Stimulated activated CD8-positive, alpha-beta memory T cell treated with anti-CD3 and anti-CD28 coated beads, Interleukin-4, amount 100 ng/mL, for 1 hour (primary cell): ENCODE measurements at places on chromosomes 1 and 21.

DNA sequence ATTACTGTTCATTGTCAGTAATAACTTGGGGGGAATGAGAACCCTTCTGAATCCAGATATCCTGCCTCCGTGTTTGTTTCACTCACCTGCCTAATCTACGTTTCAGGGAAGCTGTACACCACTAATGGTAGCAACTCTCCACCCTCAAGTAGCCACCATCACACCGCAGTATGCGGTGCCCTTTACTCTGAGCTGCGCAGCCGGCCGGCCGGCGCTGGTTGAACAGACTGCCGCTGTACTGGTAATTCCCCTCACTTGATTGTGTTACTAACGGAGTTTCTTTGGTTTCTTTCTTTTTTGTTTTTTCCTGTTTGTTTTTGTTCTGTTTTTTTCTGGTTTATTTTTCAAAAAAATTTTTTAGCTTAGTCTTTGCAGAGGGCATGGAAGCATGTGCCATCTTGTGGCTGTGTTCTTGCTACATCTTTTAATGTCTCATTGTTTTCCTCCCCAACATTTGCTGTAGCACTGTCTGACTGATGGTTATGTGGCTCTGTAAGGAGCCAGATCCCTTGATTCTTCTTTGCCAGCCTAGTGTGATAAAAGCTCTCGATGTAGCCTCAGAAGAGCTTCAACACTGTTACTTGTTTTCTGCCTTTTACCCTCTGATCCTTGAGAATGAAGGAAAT lies 15.9 kb upstream of the OLFML3 start:
- no peak for DNase-seq

- no peak for DNase-seq
Observed at GRCh38 chr1:13616234-13616633, 32.6 kb downstream of the PDPN start.

DNA sequence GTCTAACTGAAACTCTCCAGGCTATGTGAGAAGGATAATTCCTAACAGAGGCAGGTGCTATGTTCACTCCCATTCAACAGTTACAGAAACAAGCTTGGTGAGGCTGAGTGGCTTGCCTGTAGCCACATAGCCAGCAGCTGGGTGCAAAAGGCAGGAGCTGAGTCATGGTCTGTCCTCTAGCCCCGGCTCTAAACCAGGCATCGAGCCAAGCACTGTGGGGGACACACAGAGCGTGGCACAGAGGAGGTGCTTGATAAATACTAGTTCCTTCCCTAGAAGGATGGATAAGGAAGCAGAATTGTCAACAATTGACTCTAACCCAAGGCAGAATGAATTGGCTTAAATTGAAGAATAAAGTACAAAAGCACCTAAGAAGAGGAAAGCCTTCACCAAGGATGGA lies 10.4 kb upstream of the KCNA2 start:
- DNase-seq = no peak

GRCh38 chr1:6899621-6900020 lies 114.4 kb downstream of the CAMTA1 start:
- no peak for DNase-seq

DNA sequence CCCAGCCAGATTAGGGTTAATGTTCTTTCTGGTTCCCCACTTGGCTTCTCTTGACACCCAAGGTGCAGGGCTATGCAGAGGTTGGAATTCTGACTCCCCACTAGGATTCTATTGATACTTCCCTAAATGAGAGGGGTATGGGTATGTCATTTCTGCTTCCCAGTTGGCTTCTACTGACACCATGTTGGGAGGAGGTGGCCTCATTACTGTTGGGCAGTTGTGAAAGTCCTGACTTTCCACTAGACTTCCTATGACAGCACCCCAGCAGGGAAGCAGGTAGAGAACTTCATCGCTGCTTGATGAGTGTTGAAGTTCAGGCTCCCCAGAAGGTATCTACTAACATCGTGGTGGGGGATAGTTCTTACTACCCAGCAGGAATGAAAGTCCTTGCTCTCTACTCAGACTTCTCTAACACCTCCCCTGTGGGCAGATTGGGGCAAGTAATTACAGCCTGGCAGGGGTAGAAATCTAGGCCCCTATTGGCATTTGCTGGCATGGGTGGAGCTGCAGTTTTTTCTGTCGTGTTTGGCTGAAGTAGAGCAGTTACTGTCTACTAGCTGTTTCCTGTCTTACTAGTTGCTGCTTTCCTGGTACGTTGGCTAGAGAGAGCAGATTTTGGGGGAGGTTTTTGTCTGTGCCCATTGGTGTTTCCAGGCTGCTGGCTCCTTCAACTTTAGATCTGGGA lies 41.5 kb downstream of the ZYG11B start:
- DNase-seq = no peak

GRCh38 chr1:208105756-208106155 lies 138.4 kb downstream of the PLXNA2 start:
- DNase-seq = no peak

DNA sequence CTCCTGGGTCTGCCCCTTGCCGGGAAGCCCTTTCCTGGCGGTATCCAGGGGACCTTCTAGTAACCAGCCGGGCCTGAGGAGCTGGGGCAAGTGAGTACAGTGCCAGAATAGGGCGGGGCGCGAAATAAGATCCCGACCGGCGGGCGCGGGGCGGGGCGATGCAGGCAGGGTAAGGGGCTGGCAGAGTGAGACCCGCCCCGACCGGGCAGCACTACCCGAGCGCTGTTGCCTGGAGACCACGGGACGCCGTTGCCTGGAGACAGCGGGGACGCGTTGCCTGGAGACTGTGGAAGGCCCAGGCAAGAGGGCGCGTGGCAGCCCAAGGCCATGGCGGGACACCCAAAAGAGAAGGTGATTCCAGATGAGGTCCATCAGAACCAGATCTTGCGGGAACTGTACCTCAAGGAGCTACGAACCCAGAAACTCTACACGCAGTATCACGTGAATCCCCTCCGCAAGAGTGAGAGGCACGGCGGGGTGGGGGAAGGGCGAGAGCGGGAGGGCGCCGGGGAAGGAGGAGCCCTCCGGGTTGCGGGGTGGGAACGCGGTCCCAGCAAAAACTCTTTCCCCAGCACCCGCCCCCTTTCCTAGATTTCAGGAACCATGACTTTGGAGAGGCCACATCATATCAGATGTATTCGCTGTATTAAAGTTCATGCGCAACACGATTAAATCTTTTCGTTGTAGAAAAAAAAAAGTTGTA lies 24.3 kb downstream of the EBNA1BP2 start:
- no peak for DNase-seq

GRCh38 chr1:39827201-39827600 lies 38.5 kb upstream of the BMP8B start:
- no peak for DNase-seq

DNA sequence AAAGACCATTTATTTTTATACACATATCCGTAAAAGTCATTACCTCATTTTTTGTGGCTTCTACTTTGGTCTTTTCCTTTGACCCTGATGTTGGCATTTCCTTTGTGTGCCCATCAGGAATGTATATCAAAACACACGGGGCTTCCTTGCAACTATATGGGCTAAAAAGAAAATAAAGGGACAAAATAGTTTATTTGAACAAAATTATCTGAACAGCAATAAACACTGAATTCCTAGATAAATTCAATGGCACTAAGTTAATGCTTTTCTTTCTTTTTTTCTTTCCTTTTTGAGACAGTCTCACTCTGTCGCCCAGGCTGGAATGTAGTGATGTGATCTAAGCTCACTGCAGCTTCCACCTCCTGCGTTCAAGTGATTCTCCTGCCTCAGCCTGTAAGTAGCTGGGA lies 45.2 kb downstream of the EPRS1 start:
- no peak for DNase-seq

DNA sequence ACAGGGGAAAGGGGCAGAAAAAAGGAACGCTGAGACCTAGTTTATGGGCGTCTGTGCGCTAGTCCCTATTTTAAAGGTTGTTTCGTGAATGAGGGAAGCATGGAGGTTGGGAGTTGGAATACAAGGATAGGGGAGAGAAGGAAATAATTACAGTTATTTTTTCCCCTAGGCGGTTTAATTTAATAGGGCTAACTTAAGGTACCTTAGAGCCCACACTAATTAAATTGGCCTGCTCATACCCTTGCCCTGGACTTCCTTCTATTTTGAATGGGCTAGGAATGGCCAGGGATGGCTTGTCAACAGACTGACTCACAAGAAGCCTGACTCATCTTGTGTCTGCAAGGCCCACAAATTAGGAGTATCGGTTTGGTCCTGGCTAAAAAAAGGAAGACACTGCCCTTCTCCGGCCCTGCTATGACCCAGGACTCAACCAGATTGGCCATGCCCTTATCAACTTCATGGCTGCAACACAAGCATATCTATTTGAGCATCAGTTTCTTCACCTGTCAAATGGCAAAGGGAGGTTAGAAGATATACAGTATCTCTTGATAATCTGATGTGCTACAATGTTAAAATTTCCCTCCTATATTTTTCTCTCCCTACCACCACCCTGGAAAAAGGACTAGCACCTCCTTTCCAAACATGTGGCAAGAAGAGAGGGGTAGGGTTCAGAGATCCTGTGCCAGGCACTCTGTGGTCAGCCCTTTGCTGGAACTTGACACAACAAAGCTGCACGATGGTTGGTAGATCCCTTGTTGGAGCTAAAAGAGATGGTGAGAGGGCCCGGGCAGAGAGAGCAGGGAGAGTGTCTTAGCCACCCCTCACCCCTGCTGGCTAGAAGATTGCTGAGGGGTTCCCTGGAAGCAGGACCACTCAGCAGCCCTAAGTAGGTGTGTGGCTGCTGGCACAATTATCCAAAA lies 2.2 kb upstream of the SSBP3 start:
- no peak for DNase-seq

DNA sequence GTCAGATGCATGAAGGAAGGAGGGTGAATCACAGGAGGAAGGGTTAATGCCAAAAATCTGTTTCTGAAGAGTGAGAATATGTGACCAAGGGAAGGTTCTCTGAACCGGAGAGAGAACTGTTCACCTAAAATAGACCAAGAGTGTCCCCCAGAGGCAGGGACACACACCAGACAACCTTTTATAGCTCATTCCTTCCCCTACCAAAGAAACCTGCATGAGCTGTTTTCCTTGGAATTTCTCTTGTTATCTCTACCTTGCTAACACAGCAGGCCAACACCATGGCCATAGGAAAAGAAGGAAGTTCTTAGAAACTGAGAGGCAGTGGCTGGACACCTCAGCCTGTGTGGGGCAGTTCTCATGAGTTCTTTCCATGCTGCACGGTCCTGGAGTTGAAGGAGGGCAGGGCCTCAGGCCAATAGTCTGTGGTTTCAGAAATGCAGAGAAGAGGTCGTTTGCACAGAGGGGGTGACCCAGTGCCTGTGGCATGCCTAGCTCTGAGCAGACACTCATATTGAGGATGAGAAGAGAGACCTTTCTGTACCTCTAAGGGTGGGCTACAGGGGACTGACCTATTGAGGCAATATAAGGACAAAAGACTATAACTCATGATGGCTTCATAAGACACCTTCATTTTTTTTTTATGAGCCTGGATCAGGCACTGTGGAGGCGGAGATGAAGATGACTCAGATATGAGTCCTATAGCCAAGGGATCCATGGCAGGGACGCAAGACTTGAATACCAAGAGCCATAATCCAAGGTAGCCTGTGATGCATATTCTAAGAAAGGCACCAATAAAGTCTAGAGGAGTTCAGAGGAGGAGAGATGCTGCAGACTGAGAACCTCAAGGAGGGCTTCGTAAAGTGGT lies 39.4 kb downstream of the IGFN1 start:
- no peak for DNase-seq

DNA sequence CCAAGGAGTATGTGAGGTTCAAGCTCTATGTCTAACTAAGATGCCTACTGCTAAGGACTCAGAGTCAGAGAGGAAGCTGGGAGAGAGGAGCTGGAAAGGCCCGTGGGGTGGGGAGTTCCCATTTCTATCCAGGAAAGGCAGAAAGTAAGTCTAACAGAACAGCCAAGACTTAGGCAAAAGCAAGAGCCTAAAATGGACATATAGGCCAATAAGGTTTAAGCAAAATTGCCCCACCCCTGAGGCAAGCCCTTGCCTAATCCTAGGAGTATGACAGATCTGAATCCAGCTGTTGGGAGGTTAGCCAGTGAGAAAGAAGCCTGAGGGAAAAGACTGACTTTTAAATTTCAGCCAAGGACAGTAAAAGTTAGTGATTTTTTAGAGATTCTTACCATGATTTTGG lies 1.6 kb upstream of the KLHDC9 start:
- no peak for DNase-seq

GRCh38 chr1:41444785-41445184 lies 39.7 kb downstream of the EDN2 start:
- no peak for DNase-seq

- DNase-seq = peak; percentile 59
Observed at GRCh38 chr21:45228171-45228641, 59.5 kb downstream of the POFUT2 start.

GRCh38 chr1:225651376-225651871 lies 1.5 kb downstream of the ENAH start:
- no peak for DNase-seq

GRCh38 chr1:78370779-78371482 lies 119.8 kb upstream of the PTGFR start:
- no peak for DNase-seq

DNA sequence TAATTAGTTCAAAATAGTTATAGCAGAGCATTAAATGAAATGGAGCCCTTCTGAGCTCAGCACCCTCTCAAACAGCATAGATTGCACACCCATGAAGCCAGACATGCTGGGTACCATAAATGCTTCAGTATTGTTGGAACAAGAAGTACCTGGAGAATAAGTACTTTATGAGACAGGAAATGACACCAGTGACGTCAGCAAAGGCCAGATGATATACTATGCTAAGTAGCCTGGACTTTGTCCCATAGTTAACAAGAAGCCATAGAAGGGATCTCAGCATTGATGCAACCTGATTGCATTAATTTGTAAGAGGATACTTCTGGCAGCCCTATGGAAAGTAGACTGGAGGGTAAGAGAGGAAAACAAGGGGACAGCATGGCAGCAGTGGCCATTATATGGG lies 16.3 kb upstream of the GADD45A start:
- DNase-seq = no peak
